CD4-positive, alpha-beta T cell treated with Interleukin-17A for 4 hours (primary cell): ENCODE measurements at places on chromosomes 13 and 19.

- DNase-seq: no peak
Measured at GRCh38 chr19:16791942-16792341, 37.3 kb upstream of the SIN3B start.

GRCh38 chr13:26062853-26063444, 11.1 kb upstream of the SHISA2 start:
- peak; percentile 54 for DNase-seq

- peak; percentile 90 for DNase-seq
Measured at GRCh38 chr19:9140159-9140874, at the start of gene ZNF317. Gene ZNF317, plus strand, starts transcription at chr19:9140397. Its CDS starts 15,620 bp downstream, at chr19:9156017.

DNA sequence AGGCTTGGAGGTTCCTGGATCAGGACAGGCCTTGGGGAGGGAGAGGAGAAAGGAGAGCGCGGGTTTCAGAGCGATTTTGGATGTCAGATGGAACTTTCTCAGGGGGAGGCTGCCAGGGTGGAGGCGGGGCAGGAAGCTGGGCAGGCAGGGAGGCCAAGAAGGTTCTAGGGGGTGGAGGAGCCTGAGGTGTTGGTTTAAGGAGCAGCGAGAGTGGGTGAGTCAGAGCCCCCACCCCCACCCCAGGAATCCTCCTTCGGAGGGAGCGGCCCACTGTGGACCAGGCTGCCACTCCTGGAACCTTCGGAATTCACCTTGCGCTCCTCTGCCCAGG, 15.9 kb upstream of the NOP53 start:
- peak; percentile 45 for DNase-seq

- DNase-seq: no peak
Measured at GRCh38 chr13:110225609-110226574, 81.1 kb downstream of the COL4A1 start.

- DNase-seq: no peak
Measured at GRCh38 chr13:67090856-67091255, 139.3 kb downstream of the PCDH9 start.

DNA sequence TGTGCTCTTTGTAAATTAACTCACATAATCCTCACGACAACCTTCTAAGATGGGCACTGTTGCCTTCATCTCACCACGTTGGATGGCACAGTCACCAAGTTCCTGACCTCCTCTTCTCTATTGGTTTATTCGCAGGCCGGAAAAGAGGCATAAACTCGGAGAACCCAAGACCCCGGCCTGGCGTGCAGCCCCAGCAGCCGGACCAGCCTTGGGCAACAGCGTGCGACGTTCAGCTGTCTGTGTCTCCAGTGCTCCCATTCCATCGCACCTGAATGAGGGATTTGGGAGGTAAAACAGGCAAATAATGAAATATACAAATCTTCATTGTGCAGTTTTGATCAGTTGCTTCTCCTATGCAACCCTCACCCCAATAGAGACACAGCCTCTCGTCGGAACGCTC, 34.5 kb upstream of the GAS6 start:
- DNase-seq: no peak

DNA sequence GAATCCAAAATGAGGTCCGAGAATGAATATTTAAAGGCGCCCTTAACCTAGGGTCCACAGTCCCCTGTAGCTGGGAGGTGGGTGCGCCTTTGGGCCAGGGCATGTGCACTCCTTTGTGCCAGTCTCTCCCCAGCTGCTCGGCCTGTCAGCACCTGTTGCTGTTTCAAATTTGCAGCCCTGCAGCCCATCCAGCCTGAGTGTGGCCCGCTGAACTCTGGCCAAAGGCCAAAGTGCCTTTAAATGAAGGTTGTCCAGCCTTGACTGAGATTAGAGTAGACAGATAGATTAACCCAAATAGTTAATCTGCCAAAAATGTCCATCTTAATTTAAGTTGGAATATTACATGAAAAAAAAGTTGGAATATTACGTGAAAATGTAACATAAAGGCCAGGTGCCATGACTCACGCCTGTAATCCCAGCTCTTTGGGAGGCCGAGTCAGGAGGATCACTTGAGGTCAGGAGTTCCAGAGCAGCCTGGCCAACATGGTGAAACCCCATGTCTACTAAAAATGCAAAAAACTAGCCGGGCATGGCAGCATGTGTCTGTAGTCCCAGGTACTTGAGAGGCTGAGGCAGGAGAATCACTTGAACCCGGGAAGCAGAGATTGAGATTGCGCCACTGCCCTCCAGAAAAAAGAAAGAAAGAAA, 25.3 kb downstream of the TPT1 start:
- DNase-seq: no peak

DNA sequence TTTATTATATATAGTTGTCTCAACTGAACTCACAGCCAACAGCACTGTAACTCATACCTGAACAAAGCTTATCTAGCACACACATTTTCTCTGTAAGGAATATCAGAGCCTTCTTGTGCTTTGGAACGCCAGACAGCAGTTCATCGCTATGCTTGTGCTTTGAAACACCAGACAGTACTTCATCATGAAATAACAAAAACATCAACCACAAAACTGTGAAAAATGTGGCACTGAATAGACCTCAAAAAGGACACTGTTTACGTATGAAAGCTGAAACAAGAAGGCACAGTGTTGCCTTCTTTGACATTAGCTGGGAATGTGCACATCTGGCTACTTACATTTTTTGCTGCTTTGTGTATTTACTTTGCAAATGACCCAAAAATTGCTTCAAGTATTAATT, 160.2 kb downstream of the PDS5B start:
- no peak for DNase-seq

DNA sequence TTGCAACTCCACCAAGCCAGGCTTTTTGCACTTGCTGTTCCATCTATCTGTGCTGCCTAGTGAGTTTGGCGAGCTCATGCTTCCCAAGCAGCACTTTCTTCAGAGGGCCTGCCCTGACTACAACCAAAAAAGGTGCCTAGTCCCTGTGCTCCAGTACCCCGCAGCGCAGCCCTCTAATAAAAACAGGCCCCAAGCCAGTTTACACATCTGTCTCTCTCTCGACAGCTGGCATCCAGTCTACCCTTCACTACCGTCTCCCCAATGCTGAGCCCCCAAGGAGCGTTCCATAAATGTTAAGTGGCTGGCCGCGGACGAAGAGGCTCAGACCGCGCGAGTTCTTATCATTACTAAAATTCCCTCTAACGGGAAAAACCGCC, 512 bp downstream of the MED4 start:
- DNase-seq: peak; percentile 3

- no peak for DNase-seq
Measured at GRCh38 chr19:1561236-1561842, 6.8 kb downstream of the MEX3D start.

GRCh38 chr13:45950386-45951000, 98.9 kb upstream of the SIAH3 start:
- DNase-seq: no peak

GRCh38 chr13:49464085-49464484, 20.0 kb downstream of the SETDB2 start:
- DNase-seq: no peak

GRCh38 chr13:95533545-95534160, 18.9 kb upstream of the CLDN10 start:
- DNase-seq: no peak

DNA sequence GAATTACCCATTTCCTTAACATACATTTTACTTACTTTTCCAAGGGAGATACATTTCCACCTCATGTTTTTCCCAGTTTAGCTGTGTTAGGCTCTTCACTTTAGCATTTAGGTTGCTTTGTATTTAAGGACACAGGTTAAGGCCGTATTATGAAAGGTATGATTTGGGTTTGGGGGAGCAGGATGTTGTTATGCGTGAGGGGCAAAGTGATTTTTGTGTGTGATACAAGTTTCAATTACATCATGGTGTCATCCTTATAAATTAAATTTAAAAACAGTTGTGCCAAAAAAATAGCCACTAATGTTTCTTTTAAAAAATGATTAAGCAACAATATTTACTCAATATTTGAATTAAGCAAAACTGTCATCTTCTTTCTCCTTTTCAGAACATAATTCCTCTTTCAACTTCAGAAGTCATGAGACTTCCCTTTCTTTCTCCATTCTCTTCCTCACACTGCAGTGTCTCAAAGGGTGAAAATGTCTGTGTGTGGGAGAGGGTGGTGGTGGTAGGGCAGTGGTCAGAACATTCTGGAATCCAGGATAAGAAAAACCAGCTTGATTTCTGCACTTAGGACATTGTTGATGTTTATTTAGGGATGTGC, 126.2 kb downstream of the KCNRG start:
- no peak for DNase-seq

- no peak for DNase-seq
Measured at GRCh38 chr19:1225440-1226226, 12.2 kb downstream of the CBARP start.

GRCh38 chr13:20703780-20704458, 420 bp downstream of the IL17D start:
- DNase-seq: peak; percentile 81

DNA sequence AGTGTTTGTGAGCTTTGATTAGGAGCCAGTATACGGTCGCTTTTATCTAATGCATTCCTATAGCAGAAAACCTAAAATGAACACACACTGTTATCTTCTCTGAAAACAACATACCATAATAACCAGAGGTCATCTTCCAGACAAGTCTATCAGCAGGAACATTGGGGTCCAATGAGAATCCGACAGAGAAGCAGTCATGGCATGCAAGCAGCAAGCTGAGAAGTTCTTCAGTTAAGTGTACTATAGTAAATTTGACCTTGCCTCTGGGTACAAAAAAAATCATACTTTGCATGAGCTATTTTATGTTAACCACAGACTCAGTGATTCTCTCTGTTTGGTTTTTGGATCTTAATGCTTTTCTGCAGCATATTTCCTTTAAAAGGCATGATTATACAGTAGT, 1505.1 kb downstream of the PCDH9 start:
- no peak for DNase-seq

GRCh38 chr13:26867451-26868091, 107.0 kb upstream of the GPR12 start:
- no peak for DNase-seq

GRCh38 chr13:99548448-99548847, 47.2 kb downstream of the TM9SF2 start:
- DNase-seq: no peak

- DNase-seq: no peak
Measured at GRCh38 chr13:23609414-23609760, 39.2 kb downstream of the TNFRSF19 start.

DNA sequence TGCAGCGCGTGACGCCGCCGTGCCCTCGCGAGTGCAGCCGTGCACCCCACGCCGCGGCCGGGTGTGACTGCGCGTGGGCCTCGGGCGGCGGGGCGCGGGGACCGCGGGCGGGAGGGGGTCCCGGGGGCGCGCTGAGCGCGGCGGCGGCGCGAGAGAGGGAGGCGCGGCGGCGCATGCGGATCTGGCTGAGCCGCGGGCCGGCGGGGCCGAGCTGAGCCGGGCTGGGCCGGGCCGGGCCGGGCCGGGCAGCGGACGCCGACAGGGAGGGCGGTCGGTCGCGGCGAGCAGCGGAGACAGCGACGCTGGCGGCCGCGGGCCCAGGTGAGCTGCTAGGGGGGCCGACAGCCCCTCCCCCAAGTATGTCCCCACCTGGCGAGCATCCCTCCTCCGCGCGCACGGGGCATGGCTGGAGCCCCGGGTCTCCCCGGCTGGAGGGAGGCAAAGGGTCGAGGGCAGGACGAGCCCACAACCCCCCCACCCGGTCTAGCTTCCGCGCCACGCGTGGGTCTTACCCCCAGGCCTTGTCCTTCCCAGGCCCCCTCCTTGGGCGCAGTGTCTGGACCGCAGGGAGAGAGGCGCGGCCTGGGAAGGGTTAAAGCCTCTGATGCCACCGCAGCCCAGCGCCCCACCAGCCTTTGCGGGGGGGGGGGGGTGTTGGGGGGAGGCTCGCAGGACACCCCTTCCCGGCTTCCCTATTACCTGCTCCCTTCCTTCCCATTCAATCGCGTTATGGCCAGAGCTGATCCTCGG, at the start of gene SPTBN4:
Gene SPTBN4 (plus strand): TSS at position 17 of the 750 bp plus-strand sequence. CDS start 5,621 bp downstream, outside the sequence.
- DNase-seq: peak; percentile 6

DNA sequence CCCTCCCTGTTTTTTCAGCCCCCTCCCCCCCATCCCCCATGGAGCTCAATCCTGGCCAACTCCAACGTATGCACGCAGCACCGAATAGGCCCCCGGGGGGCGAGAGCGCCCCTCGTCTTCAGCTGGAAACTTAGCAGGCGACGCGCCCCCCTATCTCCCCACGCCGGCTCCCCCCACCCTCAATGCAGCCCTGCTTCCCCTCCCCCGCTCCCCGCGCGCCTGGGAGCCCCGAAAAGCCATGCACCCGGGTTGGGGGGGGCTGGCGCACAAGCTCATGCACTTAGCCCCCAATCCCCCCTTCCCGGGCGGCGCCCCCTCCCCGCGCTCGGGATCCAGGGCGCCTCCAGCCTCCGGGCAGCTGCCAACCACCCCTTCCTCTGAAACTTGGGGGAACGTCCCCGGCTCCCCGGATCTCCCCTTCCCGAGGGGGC, 508 bp downstream of the ZBTB7A start:
- DNase-seq: peak; percentile 78

GRCh38 chr19:2021453-2022140, 6.1 kb upstream of the BTBD2 start:
- no peak for DNase-seq

- DNase-seq: no peak
Measured at GRCh38 chr19:11247391-11247790, 8.0 kb downstream of the ANGPTL8 start.

- no peak for DNase-seq
Measured at GRCh38 chr13:65937251-65937650, 1292.9 kb downstream of the PCDH9 start.

DNA sequence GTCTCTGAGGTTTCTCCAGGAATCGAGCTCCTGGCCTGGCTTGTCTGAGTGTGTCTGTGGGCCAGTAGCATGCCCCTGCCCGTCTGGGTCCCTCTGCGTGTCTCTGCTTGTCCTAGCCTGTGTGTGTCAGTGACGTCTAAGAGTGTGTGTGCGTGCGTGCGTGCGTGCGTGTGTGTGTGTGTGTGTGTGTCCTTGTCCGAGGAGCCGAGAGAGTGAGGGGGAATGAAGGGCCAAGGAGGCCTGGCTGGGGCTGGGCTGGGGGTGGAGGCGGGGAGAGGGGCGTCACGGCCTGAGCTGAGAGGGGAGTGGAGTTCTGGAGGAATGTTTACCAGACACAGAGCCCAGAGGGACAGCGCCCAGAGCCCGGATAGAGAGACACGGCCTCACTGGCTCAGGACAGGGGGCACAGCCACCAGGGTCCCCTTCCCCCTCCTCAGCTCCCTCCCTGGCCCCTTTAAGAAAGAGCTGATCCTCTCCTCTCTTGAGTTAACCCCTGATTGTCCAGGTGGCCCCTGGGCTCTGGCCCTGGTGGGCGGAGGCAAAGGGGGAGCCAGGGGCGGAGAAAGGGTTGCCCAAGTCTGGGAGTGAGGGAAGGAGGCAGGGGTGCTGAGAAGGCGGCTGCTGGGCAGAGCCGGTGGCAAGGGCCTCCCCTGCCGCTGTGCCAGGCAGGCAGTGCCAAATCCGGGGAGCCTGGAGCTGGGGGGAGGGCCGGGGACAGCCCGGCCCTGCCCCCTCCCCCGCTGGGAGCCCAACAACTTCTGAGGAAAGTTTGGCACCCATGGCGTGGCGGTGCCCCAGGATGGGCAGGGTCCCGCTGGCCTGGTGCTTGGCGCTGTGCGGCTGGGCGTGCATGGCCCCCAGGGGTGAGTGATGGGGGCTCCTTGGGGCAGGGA, at the start of gene AXL:
Gene AXL (plus strand): TSS at position 609 of the 893 bp plus-strand sequence. CDS start 170 bp downstream, at position 779.
- no peak for DNase-seq

GRCh38 chr19:58582985-58583384, 9.8 kb upstream of the MZF1 start:
- DNase-seq: no peak
